Stimulated activated naive CD8-positive, alpha-beta T cell treated with anti-CD3 and anti-CD28 coated beads, Interleukin-15, amount 100 ng/mL, for 72 hours (primary cell): ENCODE measurements at places on chromosomes 16 and 17.

DNA sequence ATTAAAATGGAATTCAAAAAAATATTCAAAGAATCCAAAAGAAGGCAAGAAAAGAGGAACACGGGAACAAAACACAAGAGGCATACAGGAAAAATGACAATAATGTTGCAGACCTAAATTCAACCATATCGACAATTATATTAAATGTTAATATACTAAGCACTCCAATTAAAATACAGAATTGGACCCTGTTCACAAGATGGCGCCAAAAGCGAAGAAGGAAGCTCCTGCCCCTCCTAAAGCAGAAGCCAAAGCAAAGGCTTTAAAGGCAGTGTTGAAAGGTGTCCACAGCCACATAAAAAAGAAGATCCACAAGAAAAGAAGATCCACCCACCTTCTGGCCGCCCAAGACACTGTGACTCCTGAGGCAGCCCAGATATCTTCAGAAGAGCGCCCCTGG is 6.3 kb upstream of the XAF1 start:
- no peak for DNase-seq

DNA sequence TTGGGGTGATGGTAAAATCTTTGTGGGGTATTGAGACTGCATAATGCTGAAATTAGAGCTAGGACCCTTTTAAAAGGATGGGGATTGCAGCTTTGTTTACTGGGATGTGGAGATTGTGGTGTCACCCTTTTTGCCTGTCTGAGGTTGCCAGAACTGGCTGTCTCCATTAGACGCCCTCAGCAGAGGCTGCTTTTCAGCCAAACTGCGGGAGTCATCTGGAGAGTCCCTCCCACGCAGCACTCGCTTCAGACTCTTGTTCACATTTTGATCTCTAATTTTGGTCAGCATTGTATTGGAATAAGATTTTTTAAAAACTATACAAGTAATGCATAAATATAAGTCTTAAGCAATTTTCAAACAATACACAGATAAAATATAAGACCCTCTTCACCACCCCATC is 27.9 kb upstream of the JPT2 start:
- DNase-seq = no peak

DNA sequence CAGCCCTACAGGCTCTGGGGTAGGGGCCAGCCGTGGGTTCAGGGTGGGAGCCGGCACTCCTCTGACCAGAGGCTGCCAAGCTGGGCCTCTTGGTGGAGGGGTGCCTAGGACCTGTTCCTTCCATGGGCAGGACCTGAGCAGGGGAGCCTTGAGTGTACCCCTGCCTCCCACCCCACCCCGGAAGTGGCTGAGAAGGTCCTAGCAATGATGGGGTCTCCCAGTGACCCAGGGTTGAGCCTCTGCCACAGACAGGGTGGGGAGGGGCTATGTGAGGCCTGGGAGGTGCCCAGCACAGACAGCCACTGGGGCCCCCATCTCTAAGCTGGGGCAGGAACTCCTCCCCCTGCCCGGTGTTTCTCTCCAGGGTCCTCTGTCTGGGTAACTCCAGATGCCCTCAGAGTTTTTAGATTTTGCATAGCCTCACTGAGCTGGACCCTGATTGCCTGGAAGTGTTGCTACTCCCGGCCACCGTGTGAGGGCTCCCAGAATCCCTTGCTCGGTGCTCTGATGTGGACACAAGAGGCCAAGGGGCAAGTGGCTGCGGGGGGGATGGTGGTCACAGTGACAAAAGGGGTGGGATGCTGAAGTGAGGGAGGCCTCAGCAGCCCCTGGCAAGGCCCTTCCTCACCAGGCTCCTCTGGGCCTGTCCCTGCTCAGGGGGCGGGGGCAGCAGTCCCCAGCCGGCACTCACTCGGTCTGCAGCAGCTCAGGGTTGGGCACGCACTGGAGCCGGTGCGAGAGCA is 6.4 kb upstream of the MTSS2 start:
- DNase-seq = no peak

GRCh38 chr16:10266809-10267208 is 84.6 kb upstream of the GRIN2A start:
- peak; percentile 30 for DNase-seq

GRCh38 chr16:65064131-65064530 is 57.7 kb downstream of the CDH11 start:
- no peak for DNase-seq

GRCh38 chr17:35117984-35118383 is 1.7 kb downstream of the RAD51D start:
- peak; percentile 28 for DNase-seq

- DNase-seq = no peak
Observed at GRCh38 chr17:78125138-78125913, 3.2 kb downstream of the TMC6 start.

DNA sequence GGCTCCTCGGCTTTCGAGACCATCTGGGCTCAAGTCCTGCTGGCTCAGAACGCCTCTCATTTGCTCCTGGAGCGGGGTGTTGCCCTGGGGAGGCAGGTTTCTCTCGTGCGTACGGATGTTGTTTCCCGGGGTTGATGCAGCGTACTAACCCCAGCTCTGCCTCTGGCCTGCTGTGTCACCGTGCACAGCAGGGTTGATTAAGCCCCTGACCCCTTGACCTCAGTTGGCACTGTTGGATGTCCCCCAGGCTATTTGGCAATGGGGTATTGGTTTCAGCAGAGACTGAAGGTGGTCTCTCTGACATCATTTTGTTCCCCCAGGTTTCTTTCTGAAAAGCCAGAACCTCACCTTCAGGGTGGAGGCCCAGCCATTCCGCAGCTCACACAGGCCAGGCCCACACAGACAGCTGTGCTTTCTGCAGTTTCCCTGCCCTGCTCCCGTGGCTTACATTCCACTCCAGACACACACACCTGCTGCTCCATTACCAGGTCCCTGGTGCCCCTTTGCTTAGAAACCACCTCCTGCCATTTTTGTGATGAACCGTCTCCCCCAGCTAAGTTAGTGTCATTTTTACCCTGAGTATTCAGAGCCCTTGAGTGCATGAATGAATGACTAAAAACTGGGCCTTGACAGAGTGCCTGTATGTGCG is 233.5 kb downstream of the CCDC182 start:
- no peak for DNase-seq

DNA sequence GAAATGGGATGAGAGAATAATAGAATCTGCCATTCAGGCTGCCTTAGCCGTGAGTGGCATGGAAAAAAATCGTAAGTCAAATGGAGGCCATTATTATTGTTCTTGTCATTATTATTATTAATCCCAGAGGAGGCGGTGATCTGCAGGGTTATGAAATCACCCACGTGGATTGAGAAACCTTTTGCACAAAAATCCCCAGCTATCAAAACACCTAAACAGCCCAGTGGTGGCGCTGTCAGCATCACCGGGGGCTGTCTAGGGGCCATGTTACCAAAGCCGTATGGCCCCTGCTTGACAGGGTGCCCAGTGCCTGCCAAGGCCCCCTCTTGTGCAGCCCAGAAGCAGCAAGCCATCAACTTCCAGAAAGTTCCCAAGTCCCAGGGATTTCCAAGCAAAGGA is 25.2 kb downstream of the CNGB1 start:
- no peak for DNase-seq

- no peak for DNase-seq
Observed at GRCh38 chr16:71973001-71973400, 27.2 kb downstream of the PKD1L3 start.

DNA sequence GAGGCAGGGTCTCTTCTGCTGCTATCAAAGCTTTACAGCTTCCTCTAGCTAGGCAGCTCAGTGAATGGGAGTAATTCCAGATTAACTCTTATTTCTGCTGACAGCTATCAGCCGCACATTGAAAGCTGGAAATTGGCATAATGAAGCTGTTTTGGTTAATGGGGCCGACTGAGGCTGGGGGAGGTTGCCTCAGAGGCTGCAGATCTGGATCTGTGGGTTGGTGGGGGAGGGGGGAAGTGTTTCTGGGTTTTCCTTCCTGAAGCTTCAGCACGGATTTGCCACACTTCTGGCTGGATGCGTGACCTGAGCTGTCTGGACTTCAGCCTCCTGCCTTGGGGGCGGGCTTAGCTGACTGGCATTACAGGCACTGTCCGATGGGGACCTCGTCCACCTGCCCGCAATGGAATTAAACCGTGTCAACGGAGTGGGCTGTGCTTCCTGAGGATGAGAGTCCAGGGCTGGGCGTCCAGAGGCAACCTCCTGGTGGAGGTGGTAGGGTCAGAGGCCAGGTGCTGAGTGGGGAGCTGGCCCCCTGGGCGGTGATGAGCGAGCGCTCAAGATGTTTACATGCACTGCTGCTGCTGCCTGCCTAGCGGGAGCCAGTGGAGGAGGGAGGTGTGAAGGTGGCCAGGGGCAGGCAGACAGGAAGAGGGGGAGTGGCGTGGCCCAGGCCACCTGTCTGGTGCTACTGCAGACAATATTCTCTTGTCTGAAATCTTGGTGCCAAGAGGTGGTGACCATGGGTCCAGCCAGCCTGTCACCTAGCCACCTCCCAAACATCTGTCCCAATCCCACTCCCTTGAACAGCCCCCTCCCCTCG is 6.7 kb upstream of the ABCC3 start:
- no peak for DNase-seq

DNA sequence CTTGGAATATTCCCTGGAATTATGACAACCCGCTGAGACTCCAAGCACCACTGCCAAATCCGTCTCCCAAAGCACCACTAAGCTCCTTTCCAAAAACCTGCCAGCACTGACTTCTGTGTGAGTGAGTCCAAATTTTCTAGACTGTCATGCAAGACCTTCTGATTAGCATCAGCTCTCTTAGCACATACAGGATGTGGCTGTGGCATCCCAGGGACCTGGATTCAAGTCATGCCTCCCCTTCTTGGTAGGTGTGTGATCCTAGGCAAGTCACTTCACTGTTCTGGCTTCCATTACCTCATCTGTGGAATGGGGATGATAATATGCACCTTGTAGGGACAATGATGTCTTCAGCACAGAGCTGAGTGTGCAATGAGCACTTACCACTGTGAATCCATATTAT is 38.3 kb upstream of the USP7 start:
- DNase-seq = no peak

DNA sequence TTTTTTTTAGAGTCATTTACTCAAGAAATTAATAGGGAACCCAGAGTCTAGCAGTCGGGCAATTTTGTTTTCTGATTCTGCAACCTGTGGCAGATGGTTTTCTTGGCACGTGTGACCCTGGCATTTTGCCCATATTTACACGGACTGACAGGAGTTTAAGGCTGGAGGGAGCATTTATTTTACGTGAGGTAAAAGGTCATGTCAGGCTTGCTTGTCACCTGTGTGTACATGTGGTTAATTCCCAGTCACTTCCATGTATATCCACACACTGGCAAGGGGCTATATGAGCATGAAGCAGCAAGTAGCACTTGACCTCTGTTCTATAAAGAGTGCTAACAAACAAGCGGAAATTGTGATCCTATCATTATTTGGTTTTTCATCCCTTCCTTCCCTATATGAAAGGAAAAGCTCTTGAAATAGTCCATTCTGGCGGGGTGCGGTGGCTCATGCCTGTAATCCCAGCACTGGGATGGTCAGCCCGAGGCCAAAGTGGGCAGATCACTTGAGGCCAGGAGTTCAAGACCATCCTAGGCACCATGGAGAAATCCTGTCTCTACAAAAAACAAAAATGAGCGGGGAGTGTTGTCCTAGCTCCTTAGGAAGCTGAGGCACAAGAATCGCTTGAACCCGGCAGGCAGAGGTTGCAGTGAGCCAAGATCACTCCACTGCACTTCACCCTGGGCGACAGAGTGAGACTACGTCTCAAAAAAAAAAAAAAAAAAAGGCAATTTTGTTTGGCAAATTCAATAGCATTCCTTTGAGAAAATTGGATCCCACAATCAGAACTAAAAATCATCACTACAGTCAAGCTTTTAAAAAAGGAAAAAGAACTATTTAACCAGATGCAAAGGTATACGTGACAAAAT is 2.1 kb downstream of the SPAG9 start:
- DNase-seq = no peak

DNA sequence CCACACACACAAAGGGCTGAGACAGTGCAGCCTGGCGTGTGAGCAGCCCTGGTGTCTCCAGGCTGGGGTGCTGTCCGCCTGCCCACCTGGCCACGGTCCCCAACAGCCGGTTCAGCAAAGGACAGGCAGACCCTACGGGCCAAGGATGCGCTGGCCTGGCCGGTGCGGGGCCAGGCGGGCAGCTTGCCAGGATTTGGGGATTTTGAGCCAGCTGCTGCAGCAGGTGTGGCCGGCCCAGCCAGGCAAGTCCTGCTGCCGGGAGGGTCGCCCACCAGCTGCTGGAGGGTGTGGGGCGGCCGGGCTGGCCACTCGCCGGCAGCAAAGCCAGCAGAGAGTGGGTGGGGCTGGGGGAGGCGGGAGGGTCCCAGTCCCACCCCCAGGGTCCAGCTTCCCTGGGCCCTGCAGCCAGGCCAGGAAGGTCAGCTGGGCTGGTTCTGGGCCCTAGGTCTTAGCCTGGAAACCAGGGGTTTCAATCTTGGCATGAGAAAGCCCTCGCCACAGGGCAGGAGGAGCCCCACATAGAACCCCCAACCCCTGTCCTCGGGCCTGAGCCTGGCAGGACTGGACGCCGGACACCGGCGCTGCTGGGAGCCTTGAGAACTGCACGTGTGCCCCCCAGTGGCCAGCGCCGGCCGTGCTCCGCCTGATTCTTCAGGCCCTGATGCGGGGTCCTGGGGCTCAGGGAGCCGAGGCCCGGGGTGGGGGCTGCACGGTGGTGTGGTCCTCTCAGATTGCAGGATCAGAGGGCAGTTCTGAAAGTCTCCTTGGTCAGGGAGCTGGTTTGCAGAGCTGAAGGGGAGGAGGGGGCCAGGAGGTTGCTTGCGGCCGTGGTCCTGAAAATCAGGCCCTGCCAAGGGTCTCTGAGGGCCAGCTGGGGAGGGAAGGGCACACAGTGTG is 17.6 kb upstream of the SSTR5 start:
- peak; percentile 32 for DNase-seq

GRCh38 chr16:88608076-88608475 is 30.3 kb upstream of the IL17C start:
- no peak for DNase-seq

DNA sequence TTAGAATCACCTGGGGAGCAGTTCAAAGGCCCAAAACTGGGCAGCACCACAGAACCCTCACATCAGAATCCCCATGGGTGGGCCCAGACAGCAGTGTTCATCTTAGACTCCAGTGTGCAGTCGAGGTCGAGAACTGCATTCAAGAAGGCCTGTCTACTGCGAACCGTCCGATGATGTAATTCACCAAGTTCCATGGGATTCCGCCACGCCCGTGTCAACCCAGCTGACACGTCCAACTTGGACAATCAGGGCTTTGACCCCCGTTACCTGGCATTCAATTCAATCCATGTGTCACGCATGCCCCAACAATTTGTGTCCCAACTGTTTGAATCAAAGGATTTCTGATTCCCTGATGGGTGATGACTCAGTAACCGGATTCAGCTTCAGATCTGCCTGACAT is 9.2 kb downstream of the HSBP1 start:
- no peak for DNase-seq
